Tibial nerve (tissue), 4 donors: ENCODE measurements at places on chromosomes 2 and 18. TPM values are rescaled to one million over a fixed set of nuclear protein-coding genes. Genes with fewer than 3 reads are reported as not detected.

DNA sequence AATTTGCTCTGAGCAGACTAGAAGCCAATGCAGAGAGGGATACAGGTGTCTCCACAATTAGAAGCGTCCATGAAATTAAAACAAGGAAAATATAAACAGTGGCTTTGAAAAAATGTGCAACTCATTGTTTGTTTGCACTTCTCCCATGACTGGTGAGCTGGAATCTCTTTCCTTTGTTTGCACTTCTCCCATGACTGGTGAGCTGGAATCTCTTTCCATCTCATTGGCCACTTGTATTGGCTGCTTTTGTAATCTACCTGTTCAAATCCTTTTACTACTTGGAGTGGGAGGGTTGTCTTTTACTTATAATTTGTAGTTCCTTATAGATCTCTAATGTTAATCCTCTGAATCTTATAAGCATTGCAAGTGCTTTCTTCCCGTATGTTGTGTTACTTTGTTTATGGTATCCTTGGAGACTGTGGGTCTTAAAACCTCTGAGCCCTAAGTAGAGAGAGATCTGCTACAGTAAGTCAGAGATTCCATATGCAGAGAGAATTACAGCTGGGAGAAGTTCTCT lies 94.1 kb downstream of the RTN4 start:
- no peak for DNase-seq

DNA sequence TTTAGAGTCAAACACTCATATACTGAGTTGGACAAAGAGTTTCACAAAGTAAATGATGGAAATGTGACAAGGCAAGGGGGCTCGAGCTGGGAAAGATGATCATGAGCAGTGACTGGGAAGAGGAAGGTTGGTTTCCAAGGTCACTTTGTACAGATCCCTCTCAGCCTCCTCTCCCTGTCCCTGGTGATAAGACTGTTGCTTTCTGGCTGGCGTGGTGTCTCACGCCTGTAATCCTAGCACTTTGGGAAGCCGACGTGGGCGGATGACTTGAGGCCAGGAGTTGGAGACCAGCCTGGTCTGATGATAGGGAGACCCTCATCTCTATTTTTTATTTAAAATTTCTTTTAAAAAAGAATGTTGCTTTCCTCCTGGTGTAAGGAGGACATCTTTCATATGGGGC lies 86.6 kb upstream of the STPG4 start:
- no peak for DNase-seq

DNA sequence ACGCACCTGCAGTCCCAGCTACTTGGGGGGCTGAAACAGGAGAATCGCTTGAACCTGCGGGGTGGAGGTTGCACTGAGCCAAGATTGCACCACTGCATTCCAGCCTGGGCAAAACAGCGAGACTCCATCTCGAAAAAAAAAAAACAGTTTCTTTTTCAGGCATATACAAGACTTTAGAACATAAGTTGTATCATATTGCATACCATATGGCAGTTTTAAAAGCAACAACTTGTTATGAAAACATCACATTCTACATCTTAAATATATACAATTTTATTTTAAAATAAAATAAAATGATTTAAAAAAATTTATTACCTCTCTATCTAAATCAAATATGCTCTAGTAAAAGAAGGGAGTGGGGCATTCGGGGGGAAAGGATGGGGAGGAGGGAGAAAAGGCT lies 39.4 kb upstream of the SP5 start:
- no peak for DNase-seq

DNA sequence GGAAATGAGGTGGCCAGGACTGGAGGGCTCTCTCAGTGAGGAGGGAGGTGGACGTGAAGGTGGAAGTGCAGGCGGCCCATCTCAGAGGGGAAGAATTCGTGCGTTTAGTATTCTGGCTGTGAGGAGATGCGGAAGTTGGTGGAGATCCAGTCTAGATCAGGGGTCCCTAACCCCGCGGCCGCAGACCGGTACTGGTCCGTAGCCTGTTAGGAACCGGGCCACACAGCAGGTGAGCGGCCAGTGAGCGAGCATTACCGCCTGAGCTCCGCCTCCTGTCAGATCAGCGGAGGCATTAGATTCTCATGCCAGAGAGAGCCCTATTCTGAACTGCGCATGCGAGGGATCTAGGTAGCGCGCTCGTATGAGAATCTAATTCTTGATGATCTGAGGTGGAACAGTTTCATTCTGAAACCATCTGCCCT lies 1.6 kb upstream of the FHOD3 start:
- DNase-seq = no peak

DNA sequence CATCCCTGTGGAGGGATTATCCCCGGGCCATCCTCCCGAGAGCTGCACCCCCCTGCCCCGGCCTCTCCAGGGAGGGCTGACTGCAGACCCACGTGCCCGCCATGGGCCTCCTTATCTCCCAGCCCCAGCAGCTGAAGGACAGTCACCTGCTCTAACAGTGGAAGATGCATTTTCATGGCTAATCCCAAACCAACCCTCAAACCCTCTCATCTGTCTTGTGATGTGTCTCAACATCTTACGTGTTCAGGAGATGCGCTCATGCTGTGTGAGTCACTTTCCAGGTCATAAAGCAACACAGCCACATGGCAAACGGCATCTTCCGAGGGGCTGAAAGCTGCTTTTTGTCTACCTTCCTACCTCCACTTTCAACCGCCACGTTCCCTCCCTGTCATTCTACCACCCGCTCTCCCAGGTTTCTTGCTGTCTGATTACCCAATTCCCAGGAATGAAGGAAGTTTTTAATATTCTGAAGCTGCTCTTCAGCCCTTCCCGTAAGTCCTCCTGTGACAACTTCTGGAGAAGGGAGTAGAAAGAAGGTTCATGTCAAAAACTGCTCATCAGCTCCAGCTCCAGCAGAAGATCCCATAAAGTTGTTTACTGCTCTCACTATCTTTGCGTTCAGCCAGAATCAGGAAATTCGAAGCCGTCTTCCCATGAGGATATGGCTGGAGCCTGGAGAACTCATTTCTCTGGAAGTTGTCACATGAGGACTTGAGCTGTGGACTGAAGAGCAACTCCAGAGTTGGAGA lies 54.5 kb downstream of the MBP start:
- DNase-seq = no peak

DNA sequence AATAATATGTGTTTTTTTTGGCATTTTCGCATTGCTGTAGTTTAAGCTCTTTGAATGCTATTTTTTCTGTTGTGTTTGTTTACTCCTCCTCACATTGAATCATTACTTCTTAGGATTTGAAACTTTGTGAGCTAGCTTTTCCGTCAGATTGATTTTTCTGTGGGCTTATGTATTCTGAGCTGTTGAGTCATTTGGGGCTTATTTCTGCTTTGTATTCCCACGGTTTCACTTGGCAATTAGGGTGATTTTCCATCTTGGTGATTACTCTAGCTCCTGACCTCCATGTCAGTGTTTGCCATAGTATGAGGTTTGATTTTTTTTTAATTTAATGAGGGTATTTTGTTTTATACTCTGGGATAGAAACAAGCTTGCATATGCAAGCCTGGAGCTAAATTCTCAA lies 200.0 kb downstream of the CCDC102B start:
- DNase-seq = no peak

DNA sequence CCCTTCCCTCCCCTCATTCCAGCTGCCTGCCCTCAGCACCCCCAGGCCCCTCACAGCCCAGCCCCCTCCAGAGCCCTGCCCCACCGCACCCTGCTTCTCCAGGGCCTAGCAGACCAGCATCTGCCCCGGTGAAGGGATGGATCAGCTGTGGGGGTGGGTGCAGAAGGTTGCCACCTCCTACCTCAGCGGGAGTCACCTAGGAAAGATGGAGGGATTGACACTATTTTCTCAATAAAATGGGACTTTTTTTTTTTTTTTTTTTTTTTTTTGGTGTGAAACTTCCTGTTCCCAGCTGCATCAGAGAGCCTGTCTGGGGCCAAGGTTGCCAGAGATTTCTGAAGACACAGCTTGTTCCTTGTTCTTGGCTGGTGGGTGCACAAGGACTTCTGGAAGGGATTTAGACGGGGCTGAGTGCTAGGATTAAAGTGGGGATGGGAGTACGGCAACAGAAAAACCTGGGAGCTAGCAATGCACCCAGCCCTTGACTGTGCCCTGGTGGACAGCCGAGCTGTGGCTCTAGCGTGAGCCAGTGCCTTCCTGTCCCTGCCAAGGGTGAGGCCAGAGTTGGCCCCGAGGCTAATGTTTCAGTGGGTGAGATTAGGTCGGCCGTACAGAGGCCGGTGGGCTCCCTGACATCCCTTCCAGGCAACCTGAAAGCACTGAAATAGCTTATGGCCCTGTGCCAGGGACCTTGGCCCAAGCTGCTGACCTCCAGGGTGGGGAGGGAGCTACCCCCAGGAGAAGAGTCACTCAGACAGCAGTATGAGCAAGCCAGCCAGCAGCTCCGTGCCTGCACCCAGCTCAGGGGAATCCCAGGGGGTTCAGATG lies 4.6 kb downstream of the B3GNT7 start:
- DNase-seq = no peak

DNA sequence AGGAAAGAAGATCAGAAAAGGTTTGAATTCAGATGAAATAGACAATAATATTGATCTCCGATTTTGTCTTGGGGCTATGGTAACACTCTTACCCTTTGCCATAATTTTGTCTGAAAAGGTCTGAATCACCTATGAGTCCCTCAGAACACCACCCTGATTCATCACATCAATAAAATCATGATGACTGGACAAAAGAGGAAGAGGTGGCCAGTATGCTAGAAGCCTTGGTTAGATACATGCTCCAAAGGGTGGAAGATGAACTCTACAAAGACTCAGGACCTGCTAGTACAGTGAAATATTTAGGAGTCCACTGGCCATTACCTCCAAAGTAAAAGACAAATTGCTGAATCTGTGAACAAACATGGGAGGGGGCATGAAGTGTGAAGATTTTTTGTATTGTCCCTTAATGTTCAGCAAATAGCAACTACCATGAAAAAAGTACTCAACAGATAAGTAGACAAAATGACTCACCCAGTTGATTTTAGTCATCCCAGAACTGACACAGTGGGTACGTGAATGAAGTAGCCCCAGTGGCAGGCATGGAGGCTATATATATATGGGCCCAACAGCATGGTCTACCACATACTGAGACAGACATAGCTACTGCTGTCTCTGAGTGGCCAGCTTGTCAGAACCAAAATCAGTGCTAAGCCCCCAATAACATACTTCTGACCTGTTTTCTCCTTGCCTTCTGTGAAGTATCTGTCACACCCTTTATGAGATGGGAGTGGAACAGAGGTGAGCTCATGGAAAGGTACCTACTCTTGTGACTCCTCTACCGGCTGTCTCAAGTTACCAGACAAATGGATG lies 36.5 kb upstream of the GLS start:
- no peak for DNase-seq

- DNase-seq = no peak
These were observed 58.5 kb upstream of the MAP4K4 start for GRCh38 chr2:101638817-101639605.

DNA sequence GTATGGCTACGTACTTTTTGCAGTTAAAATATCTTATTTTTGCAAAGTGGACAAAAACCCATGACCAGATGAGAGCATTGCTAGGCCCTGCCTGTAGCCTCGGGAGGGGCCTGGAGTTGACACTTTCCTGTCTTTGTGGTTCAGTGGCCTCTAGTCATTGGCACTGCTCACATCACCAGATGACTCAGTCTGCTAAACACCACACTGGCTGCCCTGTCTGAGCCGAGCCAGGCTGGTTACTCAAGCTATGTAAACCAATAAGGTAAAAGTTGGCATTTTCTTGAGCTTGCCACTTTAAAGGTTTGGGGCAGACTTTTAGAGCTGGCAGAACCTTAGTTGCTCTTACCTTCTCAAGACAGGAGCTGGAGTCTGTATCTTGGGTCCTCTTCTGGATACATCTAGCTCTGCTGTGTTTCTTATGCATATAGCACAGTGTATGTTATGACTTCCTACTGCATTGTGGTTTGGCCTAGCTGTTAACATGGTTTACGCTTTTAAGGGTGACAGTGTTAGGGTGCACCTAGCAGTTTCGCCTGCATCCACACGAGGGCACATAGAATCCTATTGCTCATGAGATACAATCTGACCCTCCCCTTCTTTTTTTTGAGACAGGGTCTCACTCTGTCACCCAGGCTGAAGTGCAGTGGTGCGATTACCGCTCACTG lies 76.4 kb downstream of the AP1S3 start:
- DNase-seq = peak; percentile 5

DNA sequence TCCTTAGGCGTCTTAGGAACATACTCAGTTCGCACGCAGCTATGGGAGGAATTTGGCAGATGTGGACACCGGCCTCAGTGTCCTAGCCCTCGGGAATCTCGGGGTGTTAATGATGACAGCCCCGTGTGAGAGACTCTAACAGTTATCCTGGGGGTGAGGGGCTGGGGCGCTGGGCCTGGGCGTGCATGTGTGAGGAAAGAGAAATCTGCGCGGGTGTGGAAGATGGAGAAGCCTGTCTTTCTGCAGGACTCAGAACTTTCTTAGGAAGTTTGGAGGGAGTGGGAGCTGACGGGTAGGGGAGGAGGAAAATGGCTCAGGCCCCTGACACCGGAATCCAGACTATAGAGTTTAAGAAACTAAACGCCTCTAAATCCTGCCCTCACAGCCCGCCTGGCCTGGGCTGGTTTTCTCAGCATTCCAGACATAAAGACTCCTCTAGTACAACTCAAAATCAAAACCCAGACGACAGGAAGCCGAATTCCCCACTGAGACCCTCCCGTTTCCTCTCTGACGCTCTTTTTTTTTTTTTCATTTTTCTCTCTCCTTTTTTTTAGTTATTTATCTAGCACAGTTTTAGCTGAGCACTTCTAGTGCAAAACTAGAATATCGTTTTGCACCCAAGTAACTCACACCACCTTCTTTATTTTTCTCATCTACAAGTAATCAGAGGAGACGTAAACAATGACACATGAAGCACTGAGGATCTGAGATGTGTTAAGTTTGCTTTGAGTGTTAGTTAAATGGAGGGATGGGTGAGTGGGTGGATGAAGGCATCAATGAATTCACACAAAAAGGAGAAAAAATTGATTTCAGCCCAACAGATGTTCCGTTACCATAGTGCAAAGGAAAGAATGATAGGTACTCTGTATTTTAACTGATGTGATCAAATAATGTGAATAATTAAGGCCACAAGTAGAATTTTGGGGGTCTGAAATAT lies 1.2 kb upstream of the HAAO start:
- no peak for DNase-seq

GRCh38 chr2:64260817-64261216 lies 116.6 kb upstream of the PELI1 start:
- peak; percentile 16 for DNase-seq

DNA sequence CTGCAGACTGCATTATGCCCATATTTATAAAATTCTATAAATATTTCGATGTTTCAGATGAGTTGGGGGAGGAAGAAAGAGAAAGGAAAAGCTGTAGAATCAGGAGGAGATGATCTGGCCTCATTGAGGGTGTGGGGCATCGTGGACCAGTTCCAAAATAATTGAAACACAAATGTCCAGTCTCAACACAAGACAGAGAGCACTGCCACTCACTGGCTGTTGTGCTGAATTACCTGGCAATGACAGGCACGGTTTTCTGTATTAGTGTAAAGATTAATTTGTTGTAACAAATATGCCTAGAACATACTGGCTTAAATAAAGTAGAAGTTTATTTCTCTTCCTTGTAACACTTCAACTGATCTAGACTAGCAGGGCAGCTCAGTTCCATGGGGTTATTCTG lies 24.1 kb downstream of the POLE4 start:
- no peak for DNase-seq

CD8B2 gene
- total RNA-seq = not detected

LOXHD1 gene
- total RNA-seq = under 0.01 TPM

B3GNT7 gene
- 3.3 TPM for total RNA-seq

SERPINB10 gene
- not detected for total RNA-seq

PID1 gene
- total RNA-seq = 48.6 TPM
